Activated CD8-positive, alpha-beta memory T cell treated with anti-CD3 and anti-CD28 coated beads, Interleukin-2, amount 10 ng/mL, durations not matched to agents 7 days and 5 days (primary cell): ENCODE measurements at places on chromosomes 3 and 15. TPM values are rescaled to one million over a fixed set of nuclear protein-coding genes. Genes with fewer than 3 reads are reported as not detected.

- no peak overlapping the region for H3K4me3 ChIP-seq
- no peaks in the 10 kb centered on the region for H3K4me1 ChIP-seq
- no peaks in the 10 kb centered on the region for H3K27me3 ChIP-seq
- no peak for DNase-seq
- H3K27ac ChIP-seq, result no peak overlapping the region
- no peaks in the 10 kb centered on the region for H3K36me3 ChIP-seq
Measured at GRCh38 chr15:95170561-95171380, 939.4 kb downstream of the MCTP2 start.

DNA sequence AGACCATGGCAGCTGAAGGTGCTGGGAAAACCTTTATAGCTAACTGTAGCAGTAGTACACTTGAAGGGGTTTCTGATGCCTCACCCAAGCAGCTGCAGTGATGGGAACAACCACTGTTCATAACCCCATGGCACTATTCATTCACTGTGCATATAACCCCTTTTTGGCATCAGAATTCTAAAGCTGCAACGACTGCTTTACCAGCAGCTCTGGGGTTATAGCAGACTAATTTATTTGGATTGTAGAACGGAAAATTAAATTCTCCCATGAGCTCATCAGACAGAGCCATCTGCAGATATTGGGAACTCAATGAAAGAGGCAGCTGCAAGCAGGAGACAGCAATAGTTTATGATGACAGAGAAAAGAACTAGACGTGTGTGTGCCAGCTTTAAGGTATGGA, 28.6 kb downstream of the TFDP2 start:
- no peak overlapping the region for H3K4me3 ChIP-seq
- peaks cover 2% of the 10 kb centered on the region for H3K36me3 ChIP-seq
- H3K27ac ChIP-seq, result no peak overlapping the region

- peaks cover 69% of the 10 kb centered on the region for H3K27me3 ChIP-seq
- no peak overlapping the region for H3K27ac ChIP-seq
- DNase-seq, result peak; percentile 42
- peaks cover 20% of the 10 kb centered on the region for H3K4me1 ChIP-seq
Measured at GRCh38 chr15:44194323-44195150, 534 bp downstream of the FRMD5 start.

GRCh38 chr3:70811880-70812279, 499.4 kb upstream of the MDFIC2 start:
- H3K4me3 ChIP-seq, result no peak overlapping the region
- H3K27me3 ChIP-seq, result peaks cover 2% of the 10 kb centered on the region

GRCh38 chr3:38131621-38132369, 5.1 kb downstream of the ACAA1 start:
- H3K4me1 ChIP-seq, result peaks cover 31% of the 10 kb centered on the region
- no peak for DNase-seq
- H3K4me3 ChIP-seq, result no peak overlapping the region
- H3K27ac ChIP-seq, result peak overlapping the region; percentile 40

GRCh38 chr3:122728756-122729514, 48.3 kb downstream of the PARP14 start:
- H3K36me3 ChIP-seq, result peaks cover 65% of the 10 kb centered on the region
- H3K4me3 ChIP-seq, result no peak overlapping the region
- H3K4me1 ChIP-seq, result no peaks in the 10 kb centered on the region

- H3K27ac ChIP-seq, result no peak overlapping the region
- no peak for DNase-seq
- H3K4me1 ChIP-seq, result no peaks in the 10 kb centered on the region
- no peak overlapping the region for H3K4me3 ChIP-seq
- H3K27me3 ChIP-seq, result no peaks in the 10 kb centered on the region
Measured at GRCh38 chr3:191743283-191743682, 282.3 kb downstream of the PYDC2 start.

GRCh38 chr15:68608844-68609232, 30.0 kb downstream of the CORO2B start:
- H3K4me1 ChIP-seq, result no peaks in the 10 kb centered on the region
- DNase-seq, result no peak
- no peak overlapping the region for H3K4me3 ChIP-seq
- peaks cover 8% of the 10 kb centered on the region for H3K27me3 ChIP-seq

DNA sequence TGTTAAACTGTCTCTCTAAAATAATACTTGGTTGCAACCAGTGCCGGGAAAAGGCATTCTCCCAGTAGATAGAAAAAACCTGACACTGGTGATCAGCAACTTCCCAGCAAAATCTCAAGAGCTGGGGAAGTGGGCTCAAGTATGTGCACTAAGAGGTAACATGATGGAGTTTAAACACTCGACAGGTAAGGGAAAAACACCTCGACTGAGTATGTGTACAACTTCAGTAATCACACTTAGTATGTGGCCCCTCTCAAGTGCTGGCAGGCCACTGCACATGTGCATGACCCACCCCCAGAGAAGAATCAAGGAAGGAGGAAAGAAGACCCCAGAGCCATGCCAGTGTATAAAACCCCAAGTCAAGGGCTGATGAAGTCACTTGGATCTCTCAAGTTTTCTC, 27.4 kb downstream of the SPESP1 start:
- no peaks in the 10 kb centered on the region for H3K4me1 ChIP-seq
- no peak for DNase-seq
- H3K4me3 ChIP-seq, result no peak overlapping the region
- no peaks in the 10 kb centered on the region for H3K36me3 ChIP-seq

DNA sequence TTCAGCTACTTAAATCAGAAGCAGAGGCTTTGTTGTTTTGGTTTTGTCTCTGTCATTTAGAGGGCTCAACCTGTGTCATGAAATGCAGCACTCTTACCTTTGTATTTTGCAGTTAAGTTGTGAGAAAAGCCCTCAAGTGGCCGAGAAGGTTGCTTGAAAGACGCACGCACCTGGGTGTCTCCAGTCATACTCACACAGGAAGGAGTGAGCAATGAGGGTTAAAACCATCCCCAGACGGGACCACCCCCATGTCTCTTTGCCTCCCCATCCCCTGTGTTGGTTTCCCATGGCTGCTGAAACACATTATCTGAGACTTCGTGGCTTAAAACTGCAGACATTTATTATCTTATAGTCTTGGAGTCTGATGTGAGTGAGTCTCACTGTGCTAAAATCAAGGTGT, 376.1 kb upstream of the CFAP20DC start:
- peak; percentile 54 for DNase-seq
- peaks cover 2% of the 10 kb centered on the region for H3K27me3 ChIP-seq
- H3K4me1 ChIP-seq, result peaks cover 48% of the 10 kb centered on the region

- H3K4me1 ChIP-seq, result no peaks in the 10 kb centered on the region
- no peak overlapping the region for H3K27ac ChIP-seq
- no peak for DNase-seq
- H3K4me3 ChIP-seq, result no peak overlapping the region
- no peaks in the 10 kb centered on the region for H3K27me3 ChIP-seq
- H3K36me3 ChIP-seq, result peaks cover 3% of the 10 kb centered on the region
Measured at GRCh38 chr3:184238246-184238818, 8.9 kb downstream of the VWA5B2 start.

DNA sequence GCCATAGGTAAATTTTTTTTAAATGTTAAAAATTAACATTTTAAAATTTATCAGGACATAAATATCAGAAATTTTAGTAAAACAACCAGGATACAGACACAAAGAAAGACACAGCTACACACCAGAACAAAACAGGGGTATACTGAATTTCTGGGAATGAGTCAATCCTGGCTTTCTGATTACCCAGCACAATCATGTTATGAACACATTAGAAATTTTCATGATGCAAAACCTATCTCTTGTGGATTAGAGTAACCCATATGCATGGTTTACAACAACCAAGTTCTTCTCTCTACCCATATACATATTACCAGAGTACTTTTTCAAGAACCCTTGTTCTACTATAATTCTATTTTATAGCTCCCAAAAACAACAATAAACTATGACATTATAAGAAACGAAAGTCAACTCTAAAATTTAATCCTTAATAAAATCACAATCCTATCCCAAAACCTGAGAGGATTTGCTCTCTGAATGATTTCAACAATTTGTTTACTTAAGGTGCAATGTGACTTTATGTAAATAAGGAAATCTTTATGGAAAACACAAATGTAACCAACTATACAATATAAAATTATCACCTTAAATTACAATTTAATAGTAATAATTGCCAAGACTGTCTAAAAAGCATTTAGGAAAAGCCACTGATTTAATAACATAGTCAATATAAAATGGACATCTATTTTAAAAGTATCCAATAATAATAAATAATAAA, 184.5 kb downstream of the TBC1D5 start:
- H3K4me1 ChIP-seq, result peaks cover 4% of the 10 kb centered on the region
- H3K27me3 ChIP-seq, result no peaks in the 10 kb centered on the region
- H3K36me3 ChIP-seq, result peaks cover 10% of the 10 kb centered on the region

GRCh38 chr3:115160295-115160694, 13.2 kb upstream of the ZBTB20 start:
- H3K4me3 ChIP-seq, result no peak overlapping the region
- H3K27ac ChIP-seq, result no peak overlapping the region
- H3K27me3 ChIP-seq, result no peaks in the 10 kb centered on the region
- no peak for DNase-seq

DNA sequence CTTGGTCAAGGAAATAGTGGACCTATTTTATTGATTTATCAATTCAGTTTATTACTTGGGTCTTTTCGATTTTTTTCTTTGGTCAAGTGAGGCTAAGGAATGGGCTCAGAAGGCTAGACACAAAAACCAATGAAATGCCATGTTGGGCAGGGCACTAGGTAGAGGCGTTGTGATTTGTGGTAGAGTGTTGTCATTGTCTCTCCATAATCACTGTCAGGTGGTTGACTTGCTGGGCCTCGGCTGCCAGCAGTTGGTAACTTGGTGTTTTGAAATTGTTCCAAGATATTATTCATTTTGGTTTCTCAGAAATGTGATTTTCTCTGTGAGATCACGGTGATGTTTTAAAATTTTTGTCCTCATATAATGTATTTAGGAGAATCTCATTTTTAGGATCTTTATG, 173.6 kb downstream of the KLHL25 start:
- H3K36me3 ChIP-seq, result peaks cover 20% of the 10 kb centered on the region
- no peak overlapping the region for H3K4me3 ChIP-seq
- peaks cover 48% of the 10 kb centered on the region for H3K4me1 ChIP-seq
- no peak for DNase-seq

GRCh38 chr3:31482493-31483200, 50.1 kb upstream of the STT3B start:
- H3K4me1 ChIP-seq, result no peaks in the 10 kb centered on the region
- peaks cover 1% of the 10 kb centered on the region for H3K36me3 ChIP-seq
- no peak for DNase-seq
- no peaks in the 10 kb centered on the region for H3K27me3 ChIP-seq

GRCh38 chr15:44798826-44799225, 62.5 kb downstream of the TRIM69 start:
- no peak for DNase-seq
- H3K27ac ChIP-seq, result no peak overlapping the region
- no peaks in the 10 kb centered on the region for H3K36me3 ChIP-seq
- H3K27me3 ChIP-seq, result no peaks in the 10 kb centered on the region
- peaks cover 10% of the 10 kb centered on the region for H3K4me1 ChIP-seq
- no peak overlapping the region for H3K4me3 ChIP-seq

DNA sequence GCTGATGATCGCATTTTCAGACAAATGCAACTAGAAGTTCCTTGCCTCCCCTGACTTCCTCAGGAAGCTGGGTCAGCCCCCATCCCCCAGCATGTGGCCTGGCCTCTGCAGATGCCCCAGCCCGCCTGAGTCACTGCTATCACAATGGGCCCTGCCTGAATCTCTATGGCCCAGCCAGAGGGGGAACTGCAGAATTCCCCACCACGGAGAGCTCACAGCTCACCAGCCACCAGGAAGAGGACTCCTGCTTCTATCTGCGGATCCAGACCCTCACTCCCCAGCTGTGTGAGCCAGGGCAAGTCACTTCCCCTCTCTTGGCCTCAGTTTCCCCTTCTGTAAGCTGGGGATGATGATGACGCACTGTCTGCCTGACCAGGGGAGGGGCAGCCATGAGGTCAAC, 6.9 kb downstream of the PLXND1 start:
- DNase-seq, result no peak
- peaks cover 9% of the 10 kb centered on the region for H3K4me1 ChIP-seq
- no peak overlapping the region for H3K27ac ChIP-seq
- no peak overlapping the region for H3K4me3 ChIP-seq

The SAMD7 gene
- not detected for total RNA-seq

The TRH gene
- total RNA-seq, result not detected

The APH1B gene
- 12.3 TPM for total RNA-seq

The GPR149 gene
- total RNA-seq, result not detected

The CPN2 gene
- not detected for total RNA-seq

The RBP2 gene
- total RNA-seq, result not detected
